ENCODE measurements at places on chromosomes 5 and 9.

- no peak for DNase-seq
Measured at GRCh38 chr5:106874974-106875373, 795.8 kb downstream of the EFNA5 start.

GRCh38 chr9:76733096-76733495 is 31.1 kb upstream of the PCA3 start:
- DNase-seq, result no peak

GRCh38 chr5:154260224-154260927 is 69.8 kb downstream of the GALNT10 start:
- DNase-seq, result no peak

DNA sequence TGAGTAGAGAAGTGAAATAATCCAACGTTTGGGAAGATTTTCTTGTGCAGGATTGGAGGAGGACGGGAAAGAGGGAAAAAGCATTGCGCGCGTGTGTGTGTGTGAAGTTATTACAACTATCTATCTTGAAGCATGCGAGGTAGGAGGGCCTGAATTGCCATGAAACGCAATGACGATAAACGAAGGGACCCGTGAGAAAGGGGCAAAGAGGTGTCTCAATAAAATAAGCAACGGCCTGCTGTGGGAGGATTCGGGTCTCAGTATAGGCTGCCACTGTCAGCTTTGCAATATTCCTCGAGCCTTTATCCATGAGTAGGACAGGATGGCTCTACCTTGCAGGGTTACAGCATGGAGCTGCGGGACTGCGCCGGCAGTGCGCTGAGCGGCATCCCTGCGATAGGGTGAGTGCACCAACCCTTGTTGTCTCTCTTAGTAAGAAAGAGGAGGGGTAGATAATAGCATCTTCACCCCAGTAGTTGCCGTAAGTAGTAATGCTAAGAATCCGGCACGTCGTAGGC is 631 bp upstream of the RCL1 start:
- DNase-seq, result no peak

- DNase-seq, result no peak
Measured at GRCh38 chr5:129014185-129014584, 48.9 kb downstream of the SLC27A6 start.

DNA sequence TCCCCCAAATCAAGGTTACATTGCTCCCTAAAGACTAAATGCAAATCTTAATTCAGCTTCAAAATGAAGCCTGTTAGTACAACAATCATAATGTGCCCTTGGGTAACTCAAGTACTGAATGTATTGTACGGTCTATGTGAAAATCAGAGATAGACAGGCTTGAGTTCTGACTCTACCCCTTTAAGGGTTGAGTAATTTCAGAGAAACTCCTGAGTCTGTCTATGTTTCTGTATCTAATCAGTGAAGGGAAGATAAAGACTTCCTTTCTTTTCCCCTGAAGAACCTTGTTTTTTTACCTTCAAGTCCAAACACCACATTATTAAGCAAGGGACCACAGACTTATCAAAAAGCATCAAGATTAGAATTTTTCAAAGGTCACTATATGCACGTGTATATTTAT is 108.2 kb downstream of the MPDZ start:
- DNase-seq, result no peak

GRCh38 chr5:165228184-165228583 is 1722.8 kb downstream of the MAT2B start:
- DNase-seq, result no peak

DNA sequence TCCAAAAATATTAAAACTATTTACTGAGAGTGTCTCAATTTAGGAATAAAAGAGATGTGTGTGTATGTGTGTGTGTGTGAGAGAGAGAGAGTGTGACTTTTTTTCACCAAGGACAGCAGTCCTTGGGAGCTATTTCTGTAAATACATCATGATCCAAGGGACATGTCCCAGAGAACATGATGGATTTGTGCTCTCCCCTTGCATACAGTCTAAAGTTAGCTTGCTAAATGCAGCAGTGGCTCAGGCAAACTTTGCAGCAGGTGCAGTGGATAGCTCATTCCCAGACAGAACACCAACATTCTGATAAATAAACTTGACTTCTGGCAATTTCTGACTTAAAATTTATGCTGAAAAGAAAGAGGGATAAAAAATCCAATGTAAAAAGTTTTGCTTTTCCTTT is 55.4 kb upstream of the SGCD start:
- no peak for DNase-seq

DNA sequence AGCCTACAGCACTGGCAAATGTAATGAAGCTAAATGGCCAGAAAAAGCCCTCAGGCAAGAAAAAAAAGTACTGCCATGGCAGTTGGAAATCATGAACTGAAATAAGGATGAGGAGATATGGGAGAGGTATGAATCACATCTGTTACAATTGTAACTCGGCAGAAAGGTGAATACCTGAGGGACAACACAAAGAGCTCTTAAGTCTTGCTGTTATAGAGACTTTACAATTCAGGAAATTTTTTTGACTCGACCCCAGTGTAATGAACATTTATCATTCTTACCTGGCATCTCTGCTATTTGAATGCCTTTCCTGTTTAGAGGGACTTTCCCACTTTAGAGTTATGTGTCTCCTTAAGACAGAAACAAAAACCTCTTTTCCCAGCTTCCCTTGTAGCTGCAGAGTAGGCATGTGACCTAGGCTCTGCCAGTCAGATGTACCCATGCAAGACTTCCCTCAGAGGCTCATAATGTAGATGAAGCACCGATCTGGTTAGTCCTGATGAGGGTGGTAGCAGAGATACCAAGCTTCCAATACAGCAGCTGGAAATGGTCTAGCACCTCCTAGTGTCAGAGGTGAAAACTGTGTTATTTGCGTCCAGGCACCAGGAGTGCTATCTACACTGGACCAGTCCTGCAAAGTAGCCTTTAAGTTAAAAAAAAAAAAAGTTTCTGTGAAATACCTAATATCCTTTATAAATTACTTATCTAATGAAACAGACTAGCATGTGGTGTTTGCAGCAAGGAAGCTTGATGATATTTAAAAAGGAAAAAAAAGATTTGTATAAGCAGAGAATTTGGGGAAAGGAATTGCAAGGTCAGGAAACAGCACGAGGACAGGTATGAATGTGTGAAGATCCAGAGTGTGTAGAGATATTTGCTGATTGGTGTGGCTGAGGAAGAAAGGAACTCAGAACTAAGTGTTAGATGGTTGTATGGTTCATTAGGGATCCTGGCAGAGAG is 146.9 kb upstream of the SLC1A3 start:
- no peak for DNase-seq

Data from anterior cingulate cortex (tissue), 58 donors.